ENCODE measurements at places on chromosomes 13 and 19. TPM values are rescaled to one million over a fixed set of nuclear protein-coding genes. Genes with fewer than 3 reads are reported as not detected.

GRCh38 chr13:36385489-36385888 lies 39.3 kb upstream of the SPART start:
- no peak for DNase-seq

DNA sequence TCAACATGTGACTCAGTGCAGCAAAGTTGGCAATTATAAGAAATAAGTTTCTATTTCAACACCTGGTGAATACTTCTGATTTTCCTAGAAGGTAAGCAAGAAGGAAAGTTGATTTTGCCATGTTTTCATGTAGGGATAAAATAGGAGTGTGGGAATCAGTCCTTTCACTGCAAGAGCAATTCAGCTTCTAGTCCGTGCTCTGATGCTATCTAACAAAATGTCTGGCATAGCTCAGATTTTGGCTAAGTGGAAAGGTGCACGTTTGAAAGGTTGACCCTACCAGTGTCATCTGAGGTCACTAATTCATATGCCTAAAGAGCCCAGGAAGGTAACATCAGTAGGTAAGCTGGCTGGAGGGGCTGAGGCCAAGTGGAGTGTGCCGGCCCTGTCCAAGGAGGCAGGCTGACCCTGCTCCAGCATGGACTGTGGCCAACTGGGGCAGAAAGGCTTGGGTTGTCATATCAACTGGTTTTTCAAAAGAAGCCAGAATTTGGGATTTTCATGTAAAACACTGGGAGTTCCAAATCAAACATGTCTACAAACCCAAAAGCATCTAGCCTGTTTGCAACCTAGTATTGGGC lies 38.9 kb upstream of the MEDAG start:
- no peak for DNase-seq

DNA sequence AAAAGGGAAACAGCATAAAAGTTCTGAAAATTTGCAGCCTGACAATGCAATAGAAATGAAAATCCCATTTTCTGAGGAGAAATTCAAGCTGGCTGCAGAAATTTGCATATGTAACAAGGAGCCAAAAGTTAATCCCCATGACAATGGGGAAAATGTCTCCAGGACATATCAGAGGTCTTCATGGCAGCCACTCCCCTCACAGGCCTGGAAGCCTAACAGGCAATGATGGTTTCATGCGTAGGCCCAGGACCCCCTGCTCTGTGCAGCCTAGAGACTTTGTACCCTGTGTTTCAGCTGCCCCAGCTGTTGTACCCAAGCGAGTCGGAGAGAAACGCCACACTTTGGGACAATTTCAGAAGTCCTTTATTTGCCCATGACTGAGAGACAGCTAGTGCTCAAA lies 701.3 kb upstream of the KLHL1 start:
- DNase-seq = no peak

The EFNB2 gene
- 33.1 TPM for total RNA-seq

The PDX1 gene
- not detected for total RNA-seq

The SERP2 gene
- total RNA-seq = 4.9 TPM
